ENCODE measurements at places on chromosomes 4 and X. TPM values are rescaled to one million over a fixed set of nuclear protein-coding genes. Genes with fewer than 3 reads are reported as not detected.

The LPAR4 gene
- not detected for polyA plus RNA-seq

The HTN3 gene
- not detected for polyA plus RNA-seq

DNA sequence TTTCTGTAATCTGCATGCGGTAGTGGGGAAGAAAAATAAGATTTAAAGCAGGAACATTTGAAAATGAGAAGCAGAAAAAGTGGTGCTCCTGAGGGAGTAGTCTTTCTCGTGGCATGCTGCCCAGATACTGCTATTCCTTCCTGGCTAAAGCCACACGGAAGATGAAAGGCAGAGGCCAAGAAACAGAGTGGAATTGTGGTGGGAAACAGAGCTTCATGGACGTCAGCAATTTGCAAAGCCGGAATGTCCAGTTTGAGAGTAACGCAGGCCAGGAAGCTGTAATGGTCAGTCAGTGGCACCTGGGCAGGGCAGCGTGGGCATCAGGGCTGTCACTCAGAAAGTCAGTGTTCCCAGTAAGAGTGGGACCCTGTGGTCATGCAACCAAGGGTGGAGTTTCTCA, 63.7 kb upstream of the FMR1 start:
- DNase-seq = no peak

DNA sequence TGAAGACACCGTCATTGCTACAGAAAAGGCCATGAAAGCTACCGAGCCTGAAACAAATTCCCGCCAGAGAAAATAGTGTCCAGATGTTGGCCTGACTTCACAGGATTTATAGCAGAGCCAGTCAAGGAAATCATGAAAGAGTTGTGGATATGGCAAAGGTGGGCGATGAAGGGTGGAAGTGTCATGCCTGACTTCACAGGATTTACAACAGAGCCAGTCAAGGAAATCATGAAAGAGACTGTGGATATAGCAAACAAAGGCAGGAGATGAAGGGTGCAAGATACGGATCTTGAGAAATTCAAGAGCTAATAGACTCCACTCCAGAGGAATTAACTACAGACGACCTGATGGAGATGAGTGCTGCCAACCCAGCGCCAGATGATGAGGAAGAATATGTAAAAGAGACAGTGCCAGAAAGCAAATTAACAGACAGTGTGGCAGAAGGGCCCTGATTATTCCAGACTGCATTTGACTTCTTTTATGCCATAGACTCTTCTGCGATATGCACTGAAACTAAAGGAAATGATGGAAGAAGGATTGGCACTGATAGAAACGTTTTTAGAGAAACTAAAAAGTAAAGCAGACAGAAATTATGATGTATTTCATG, 17.2 kb downstream of the TRMT44 start:
- no peak for DNase-seq

The FOXP3 gene
- polyA plus RNA-seq = not detected

DNA sequence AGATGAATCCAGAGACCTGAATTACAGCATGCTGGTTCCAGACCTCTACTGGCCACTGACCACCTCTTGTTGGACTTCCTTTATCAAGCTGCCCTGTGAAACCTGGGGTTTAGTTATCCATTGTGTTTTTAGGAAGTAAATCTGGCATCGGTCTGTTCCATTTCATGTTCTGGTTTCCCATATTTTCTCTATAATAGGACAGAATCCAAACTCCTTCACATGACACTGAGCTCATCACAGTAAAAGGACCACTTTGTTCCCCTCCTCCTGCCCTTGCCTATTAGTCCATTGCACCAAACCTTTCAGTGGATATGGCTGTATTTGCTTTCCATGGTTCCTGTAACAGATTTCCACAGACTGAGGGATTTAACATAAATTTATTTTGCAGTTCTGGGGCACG, 4.0 kb downstream of the MFAP3L start:
- no peak for DNase-seq

The PRSS12 gene
- polyA plus RNA-seq = 155 TPM

DNA sequence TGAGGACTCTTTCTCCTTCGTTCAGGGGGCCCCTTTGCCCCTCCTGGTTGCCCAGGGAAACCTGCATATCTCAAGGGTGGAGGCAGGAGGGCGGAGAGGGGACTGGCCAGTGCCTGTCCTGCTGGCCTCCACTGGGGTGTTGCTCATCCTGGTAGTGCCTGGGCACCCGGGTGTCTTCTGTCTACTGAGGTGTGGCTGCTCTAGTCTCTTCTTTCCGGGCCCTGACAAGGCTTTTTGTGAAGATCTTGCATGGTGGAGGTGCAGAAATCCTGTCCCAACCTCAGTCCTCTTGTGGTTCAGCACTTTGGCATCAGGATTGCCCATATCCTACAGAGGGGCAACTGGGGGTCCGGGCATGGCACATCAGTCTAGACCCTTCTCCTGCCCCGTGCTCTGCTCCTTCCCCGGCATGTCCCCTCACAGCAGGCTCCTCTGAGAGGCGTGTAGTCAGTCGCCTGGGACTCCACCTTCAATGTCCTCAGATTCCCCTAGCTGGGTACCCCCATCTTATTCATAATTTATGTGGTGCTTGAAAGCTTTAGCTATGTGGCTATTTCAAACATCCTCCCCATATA, 1.9 kb downstream of the CCDC110 start:
- no peak for DNase-seq
